ENCODE measurements at places on chromosomes 13 and 19.

GRCh38 chr13:25268561-25268960 lies 18.7 kb downstream of the MTMR6 start:
- no peak for DNase-seq

DNA sequence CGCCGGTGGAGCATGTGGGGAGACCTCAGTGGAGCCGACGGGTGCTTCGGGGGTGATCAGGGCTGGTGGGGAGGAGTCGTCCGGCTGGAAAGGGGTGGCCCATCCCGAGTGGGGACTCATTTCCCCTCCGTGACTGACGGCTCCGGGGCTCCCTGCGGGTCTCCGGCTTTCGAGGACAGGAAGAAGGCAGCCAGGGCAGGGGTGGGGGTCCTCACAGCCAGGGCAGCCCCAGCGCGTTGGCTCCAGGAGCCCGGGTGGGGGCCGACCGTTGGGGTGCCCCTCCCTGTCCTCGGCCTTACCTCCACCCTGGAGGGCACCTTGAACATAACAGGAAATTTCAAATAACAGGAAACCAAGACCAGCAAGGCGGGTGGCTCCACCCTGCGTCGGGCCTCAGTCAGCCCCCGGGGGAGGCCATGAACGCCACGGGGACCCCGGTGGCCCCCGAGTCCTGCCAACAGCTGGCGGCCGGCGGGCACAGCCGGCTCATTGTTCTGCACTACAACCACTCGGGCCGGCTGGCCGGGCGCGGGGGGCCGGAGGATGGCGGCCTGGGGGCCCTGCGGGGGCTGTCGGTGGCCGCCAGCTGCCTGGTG lies at the start of gene S1PR4:
Gene S1PR4, plus strand, starts transcription at position 393 of the 596 bp plus-strand sequence. Its CDS starts 24 bp downstream, at position 417.
- DNase-seq: peak; percentile 55

- no peak for DNase-seq
Observed at GRCh38 chr13:85974608-85975366, 175.6 kb upstream of the SLITRK6 start.

GRCh38 chr19:48501494-48502349 lies 9.9 kb downstream of the LMTK3 start:
- DNase-seq: peak; percentile 96

GRCh38 chr19:47247308-47247990 lies 8.9 kb upstream of the CCDC9 start:
- DNase-seq: peak; percentile 46

DNA sequence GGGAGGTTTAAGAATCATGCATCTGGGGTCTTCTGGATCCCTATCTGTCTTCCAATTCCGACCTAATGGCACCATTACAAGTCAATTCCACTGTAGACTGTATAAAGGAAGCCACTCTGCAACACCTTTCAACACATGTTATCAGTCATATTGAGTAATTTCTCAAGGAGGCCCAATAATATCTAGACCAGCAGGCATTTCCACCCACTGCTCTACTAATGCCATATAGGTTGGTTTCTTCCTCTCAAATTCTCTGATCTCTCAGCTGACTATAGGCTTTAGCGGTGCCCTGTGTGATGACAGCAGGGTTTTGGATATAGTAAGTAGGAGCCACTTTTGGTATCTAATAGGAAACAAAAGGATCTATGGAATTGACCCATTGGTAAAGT lies 12.4 kb upstream of the ITM2B start:
- no peak for DNase-seq

GRCh38 chr19:3721887-3722442 lies 13.8 kb downstream of the TJP3 start:
- DNase-seq: no peak

GRCh38 chr13:22198001-22198400 lies 527.1 kb downstream of the FGF9 start:
- no peak for DNase-seq

DNA sequence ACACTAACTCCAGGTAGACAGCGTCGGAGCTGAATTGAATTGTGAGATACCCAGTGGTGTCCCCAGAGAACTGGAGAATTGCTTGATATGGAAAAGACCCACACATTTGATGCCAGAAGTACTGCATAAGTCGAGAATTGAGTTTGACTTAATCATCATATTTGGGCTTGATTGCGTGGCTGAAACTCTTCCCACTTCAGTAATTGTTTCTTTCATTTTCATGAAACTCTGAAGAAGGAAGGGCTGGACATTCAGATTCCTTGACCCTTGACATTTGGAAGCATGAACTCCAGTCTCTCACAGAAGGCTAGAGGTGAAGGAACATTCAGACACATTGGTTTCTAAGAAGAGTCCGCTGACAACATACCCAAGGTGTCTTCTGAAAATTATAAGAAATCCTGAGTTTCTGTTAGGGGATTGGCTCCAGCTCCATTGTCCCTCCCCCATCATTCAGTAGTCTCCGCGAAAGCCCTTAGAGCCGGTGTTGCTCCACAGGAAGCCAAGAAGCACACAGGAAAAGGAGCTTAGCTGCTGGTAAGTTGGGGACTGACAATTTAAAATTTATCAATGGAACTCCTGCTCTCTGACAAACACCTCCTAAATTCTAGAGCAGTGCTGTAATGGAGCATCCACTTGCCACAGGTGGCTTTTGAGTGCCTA lies at the start of gene FPR2:
Gene FPR2, plus strand, starts transcription at position 484 of the 660 bp plus-strand sequence. CDS start 7,479 bp downstream, outside the sequence.
- no peak for DNase-seq

GRCh38 chr13:46360604-46361003 lies 26.4 kb downstream of the RUBCNL start:
- no peak for DNase-seq

GRCh38 chr13:48334534-48335127 lies 31.1 kb downstream of the RB1 start:
- DNase-seq: no peak

DNA sequence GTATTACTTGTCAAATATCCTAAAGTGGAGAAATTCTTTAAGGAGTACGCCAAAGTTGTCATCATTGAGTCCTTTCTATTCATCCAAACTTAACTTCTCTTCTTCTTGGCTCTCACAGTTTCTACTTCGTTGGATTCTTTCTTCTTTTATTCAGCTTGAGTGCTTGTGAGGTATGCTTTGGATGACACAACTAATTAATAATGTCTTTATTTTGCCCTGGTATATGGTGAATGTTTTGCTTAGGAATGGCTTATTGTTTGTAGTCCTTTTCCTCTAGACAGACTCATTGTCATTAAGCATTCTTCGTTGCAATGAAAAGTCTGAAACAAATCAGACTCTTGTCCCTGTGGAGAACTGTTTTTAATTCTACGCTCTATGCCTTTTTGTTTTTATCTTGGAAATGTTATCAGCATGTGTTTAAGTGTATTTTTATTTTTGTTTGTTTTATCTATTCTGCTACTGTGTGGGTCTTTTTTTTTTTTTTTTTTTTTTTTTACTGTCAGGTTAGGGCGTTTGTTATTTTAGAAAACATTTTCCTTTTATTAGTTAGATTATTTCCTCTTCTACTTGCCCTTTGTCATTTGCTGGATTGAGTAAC lies 471.5 kb downstream of the GPC6 start:
- DNase-seq: no peak

DNA sequence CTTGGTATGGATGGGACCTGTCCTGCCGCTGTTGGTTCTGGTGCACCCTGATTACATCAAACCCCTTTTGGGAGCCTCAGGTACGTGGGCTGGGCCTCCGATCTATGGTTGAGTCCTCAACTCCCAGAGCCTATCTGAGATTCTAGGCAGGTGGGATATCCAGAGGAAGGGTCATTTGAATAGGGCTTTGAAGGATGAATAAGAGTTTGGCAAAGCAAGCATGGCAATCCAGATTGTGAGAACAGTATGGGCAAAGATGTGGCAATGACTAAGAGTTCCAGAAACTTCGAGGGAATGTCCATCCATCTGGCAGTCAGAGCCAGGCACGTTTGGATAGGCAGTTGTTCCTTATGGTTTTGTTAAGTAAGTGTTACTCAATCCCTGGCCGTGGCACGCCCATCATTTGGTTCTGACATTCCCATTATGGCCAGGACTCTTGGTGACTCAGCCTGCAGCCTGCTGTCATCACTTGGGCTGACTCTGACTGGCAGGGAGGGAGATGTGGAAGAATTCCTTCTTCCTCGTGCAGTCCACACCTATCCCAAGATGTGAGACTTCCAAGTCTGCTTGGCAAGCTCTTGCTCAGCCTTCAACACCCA lies 21.5 kb downstream of the CYP4F22 start:
- no peak for DNase-seq

GRCh38 chr13:88288326-88288725 lies 617.2 kb downstream of the SLITRK5 start:
- no peak for DNase-seq

GRCh38 chr13:112236016-112236415 lies 140.1 kb upstream of the SPACA7 start:
- DNase-seq: no peak

- no peak for DNase-seq
Observed at GRCh38 chr13:101238555-101238954, 177.8 kb downstream of the NALCN start.

DNA sequence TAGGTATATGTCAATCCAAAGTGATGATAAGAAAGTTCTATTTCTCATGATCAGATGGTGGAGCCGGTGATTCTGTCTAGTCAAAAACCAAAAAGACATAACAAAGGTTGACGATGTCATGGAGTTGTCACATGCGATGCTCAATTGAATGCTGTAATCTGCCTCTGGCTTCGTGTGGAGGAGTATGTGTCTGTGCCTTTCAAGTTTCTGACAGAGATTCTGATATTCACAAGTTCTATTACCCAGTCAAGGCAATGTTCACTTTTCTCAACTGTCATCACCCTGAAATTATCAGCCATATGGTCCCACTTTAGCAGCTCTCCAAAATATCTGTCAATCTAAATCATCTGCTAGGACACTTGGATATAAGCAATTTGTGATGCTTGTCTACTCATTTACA lies 367.6 kb upstream of the PRR20A start:
- no peak for DNase-seq

GRCh38 chr13:58574791-58575190 lies 943.2 kb downstream of the PCDH17 start:
- DNase-seq: no peak

DNA sequence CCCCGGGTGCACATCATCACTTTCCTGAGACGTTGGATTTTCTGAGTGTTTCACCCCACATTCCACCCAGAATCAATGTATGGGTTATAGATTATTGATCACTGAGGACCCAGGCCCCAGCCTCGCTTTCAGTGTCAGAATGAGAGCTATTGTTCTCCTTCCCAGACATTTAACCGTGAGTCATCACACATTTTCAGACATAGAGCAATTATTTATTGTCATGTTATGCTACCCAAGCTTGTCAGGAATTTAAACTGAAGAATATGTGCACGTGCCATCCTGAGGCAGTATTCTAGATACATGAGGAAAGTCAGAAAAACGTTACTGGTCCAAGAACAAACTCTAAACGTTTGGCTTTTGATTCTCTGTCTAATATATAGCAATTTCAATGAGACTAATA lies 276.6 kb upstream of the ZNF507 start:
- DNase-seq: no peak

DNA sequence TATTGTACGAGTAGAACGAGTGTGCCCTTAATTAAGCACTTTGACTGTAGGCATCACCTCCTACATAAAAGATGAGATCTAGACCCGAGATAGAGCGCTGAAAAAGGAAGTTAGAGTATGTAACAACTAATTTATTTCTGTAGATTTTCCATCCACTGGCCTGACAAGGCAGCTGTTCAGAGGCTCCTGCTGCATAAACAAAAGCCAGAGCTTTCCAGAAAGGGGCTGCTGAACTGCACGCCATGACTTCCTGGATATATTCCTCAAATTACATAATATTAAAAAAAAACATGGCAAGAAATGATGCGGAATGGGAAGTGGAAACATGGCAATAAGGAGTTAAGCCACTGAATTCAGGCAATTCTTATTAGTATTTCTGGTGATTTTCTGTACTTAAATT lies 89.7 kb downstream of the AKAP11 start:
- DNase-seq: no peak

- DNase-seq: no peak
Observed at GRCh38 chr13:46861959-46862358, 34.9 kb downstream of the HTR2A start.

- no peak for DNase-seq
Observed at GRCh38 chr19:50933640-50934039, 19.2 kb downstream of the KLK5 start.

DNA sequence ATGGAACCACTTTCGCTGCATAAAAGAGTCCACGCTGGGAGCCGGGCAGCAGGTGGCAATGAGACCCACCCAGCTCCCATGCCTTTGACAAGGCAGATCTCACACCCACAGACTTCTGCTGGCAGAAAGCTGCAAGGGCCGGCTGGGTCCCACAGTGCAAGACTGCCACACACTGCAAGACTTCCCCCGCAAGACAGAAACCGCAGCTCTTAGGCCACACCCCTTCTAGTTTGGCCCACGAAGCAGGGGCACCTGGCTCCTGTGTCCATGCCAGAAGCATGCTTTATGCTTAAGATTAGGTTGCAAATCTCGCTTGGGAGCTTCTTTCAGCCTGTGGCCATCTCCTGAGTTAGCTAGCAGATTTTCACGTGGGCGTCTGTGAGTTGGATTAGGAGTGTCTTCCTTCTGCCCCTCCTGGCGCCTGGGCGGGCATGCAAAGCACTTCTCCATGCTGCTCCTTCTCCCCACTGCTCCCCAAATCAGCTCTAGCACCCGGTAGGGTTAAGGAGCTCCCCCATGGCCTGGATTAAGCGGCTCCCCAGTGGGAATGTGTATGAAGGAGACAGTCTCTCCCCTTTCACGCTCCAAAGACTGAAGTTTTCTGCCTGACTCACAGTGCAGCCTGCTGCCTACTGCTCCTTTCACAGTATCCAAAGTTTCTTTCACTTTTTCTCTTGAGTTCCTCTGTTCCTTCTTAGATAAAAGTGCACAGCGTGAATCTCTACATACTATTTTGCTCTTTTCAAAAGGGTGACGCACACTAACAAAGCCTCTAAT lies 17.7 kb downstream of the GPC6 start:
- no peak for DNase-seq

GRCh38 chr13:90047600-90047999 lies 1299.9 kb upstream of the MIR17HG start:
- no peak for DNase-seq

DNA sequence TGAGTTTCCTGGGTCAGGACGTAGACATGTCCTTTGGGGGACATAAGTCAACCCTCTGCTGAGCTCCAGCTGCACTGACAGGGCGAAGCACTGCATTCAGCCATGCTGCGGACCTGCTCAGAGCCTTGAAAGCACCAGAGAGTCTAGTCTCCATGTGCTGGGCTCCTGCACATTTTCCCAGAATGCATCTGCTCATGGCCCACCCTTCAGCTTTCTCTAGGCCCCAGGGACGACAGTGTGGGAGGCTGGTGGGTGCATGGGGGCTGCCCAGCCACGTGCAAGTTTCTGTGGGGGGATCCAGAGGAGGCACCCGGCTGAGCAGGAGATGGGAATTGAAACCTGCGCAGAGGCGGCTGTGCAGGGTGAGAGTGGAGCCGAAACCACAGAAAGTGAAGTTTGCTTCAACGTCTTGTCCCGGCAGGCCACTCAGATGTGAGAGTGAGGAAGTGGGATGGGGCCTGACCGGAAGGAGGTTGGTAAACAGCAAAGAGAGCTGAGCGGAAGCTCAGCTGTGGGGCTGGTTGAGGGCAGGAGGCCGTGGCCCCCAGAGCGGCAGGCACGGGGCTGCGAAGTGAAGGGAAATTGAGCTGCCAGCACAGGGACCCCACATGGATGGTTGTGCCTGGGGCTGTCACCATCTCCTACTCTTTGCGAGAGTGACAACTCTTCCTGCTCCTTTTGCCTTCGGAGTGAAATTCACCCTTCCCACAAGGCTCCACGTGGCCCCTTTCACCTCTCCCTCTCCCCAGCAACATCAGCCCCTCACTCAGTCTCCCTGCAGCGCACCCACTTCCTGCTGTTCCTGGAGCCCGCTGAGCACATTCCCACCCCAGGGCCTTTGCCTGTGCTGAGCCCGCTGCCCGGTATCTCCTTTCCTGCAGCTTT lies 11.8 kb downstream of the PGLS start:
- DNase-seq: peak; percentile 97

- no peak for DNase-seq
Observed at GRCh38 chr19:27673986-27674385, 1539.0 kb downstream of the UQCRFS1 start.

GRCh38 chr13:97999653-98000052 lies 46.2 kb downstream of the IPO5 start:
- no peak for DNase-seq

Data from GDM1 (cell line).